ENCODE measurements at places on chromosomes 5 and 9.

DNA sequence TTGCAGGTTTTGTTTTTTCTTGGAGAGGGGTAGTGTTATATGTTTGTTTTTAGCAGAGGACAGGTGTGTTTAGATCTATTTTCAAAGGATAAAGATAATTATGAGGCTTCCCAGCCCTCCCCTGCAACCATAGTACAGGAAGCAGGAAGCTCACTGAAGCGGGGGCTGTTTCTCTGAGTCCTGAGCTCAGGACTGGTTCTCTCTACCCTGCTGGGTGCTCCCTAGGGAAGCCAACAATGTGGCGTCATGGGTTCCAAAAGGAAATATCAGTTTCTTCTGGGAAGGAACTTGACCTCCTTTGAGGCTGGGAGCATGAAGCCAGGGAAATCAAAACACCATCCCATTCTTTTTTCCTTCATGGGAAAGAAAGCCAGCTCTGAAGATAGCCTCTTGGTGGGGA is 62.2 kb downstream of the RAD23B start:
- no peak for DNase-seq

DNA sequence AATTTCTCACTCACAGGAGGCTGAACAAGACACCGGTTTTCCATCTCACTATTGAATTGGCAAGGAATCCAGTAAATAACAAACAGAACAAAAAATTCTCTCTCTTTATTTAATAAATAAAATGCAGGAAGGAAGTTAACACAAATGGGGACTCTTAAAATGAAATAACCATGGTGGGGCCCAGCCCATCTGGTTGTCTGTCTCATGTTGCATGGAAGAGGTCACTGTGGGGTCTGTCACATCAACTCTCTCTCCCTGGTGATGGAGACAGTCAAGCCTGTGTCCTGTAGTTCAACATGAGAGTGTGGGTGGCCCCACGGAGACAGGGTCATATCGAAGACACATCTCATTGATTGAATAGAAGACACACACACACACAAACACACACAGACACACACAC is 297.7 kb downstream of the IRX2 start:
- DNase-seq, result no peak

GRCh38 chr5:119411361-119412278 is 40.7 kb upstream of the HSD17B4 start:
- DNase-seq, result peak; percentile 81

DNA sequence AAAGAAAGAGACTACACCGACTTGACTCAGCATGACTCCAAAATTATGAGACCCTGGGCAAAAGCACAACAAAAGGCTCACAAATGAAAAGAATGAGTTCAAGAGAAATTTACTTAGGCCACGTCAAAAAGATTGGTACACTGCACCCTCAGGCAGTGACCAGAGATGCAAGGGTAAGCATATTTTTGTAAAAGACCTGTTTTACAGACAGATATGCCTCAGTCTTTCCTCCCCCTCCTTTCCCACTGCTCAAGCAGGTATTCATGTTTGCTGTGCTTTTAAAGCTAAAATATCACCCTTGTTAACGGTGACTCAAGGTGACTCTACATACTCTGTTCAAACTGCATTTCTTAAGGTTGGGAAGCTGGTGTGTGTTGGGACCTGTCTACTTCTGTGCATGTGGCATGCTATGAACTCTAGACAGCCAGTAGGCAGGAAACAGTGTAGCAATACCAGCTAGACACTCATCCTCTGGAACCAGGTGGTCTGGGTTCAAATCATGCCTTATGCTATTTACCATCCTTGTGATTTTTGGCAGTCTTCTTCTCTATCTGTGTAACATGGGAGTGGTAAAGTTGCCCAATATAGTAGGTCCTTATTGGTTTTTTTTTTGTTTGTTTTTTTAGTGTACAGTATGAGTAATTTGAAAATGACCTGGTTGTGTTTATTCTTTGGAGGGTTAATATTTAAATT is 98.7 kb downstream of the TLE4 start:
- no peak for DNase-seq

GRCh38 chr9:121499177-121499426 is 542 bp downstream of the GGTA1 start:
- DNase-seq, result no peak

DNA sequence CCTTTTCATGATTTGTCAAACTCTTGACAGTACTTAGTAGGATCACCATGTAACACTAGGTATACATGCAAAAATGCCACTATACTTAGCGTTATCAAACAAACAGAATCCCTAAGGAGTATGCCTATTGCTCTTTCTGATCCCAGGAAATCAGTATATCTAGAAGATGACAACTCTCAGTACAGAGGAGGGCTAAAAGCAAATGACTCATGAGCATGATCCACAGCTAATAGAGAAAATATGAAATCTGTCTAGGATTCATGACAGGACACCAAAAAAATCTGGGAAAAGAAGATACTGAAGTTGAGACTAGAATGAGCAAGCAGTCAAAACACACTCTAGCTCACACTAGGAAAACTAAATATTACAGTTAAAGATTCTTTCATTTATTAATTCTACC is 89.2 kb downstream of the RAPGEF6 start:
- DNase-seq, result no peak

GRCh38 chr5:106324356-106324755 is 1346.4 kb downstream of the EFNA5 start:
- DNase-seq, result no peak

- DNase-seq, result no peak
These were observed 11.9 kb downstream of the ERBIN start for GRCh38 chr5:65938256-65938655.

DNA sequence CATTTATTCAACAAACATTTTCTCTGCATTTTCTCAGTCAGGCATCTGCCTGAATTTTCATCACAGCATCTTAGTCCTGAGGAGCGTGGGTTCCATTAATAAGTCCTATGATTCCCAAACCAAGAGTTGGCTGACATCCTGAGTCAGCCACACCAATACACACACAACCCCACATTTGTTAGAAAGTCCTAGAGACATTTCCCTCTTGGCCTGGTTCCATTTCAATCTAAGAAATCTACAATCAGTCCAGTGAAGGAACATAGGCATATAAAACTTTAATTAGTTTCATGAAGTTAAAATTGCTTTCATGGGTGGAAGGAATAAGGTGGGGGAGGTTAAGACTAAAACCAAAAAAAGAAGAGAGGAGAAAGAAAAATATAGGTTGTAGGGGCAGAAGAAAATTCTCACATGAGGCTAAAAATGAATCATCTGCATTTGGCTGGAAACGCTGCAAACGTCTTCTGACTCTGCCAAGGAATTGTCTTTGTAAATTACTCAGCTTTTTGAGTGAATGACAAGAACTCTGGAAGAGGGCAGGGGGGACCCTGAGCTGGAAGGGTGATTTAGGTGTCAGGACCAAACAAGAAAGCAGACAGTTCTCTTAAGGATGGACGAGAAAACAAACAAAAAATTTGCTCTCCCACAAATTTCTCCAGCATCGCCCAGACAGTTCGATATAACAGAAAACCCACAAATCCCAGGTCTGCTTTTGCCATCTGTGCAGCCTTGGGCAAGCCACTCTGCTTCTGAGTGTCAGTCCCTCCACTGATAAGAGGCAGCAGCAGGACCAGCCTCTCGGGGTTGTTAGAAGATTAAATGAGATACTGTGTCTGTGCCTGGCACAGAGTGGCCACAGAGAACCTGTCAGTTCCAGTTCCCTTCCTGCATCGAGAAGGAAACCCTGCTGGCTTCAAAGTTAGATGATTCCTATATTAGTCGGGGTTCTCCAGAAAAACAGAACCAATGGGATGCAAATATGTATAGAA is 289.7 kb downstream of the CDK5RAP2 start:
- no peak for DNase-seq

DNA sequence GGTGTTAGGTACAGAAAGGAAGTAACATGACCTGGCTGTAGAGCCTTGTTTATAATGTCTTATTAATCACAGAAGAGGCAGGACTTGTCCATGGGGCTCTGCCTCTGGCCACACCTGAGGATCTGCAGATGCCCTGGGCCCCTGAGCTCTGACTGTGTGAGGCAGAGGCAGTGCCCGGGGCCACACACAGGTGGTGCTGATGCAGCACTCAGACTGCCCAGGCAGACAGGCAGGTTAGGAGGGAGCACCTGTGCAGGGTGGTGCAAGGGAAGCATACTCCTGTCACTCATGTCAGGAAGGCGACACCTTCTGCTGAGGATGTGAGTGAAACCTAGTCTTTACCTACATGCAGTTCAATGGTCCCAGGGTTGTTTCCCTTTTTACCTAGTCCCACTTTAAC is 88.7 kb downstream of the CFAP90 start:
- no peak for DNase-seq

DNA sequence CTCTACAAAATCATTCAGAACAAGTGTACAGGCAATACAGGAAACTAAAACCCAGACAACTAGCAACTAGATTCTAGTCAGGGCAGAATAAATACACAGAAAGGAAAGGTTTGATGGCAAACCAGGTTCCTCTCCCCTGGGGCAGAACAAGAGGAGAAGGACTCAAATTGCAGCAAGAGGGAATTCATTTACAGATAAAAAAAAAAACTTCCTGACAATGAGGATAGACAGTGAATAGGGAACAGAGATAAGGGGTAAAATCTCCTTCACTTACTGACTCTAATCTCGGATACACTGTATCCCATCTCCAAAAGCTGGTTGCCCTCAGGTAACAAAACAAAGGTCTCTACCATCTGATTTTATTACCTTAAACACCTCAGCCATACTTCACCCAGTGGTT is 244.0 kb downstream of the SEC61B start:
- no peak for DNase-seq

DNA sequence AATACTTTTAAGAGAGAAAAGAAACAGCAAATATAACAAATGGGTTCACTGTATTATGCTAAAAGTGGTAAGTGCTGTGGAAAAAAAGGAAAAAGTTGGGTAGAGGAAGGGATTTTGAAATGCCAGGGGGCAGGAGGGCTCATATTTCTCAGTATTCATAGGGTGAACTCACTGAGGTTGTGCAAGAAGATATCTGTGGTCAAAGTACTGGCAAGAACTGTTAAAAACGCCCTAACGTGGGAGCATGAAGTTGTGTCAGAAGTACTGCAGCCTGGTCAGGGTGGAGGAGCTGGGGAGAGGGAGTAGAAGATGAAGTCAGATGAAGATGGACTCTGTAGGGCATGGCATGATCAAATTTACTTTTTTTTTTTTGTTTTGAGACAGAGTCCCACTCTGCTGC is 31.2 kb upstream of the SLC28A3 start:
- no peak for DNase-seq

DNA sequence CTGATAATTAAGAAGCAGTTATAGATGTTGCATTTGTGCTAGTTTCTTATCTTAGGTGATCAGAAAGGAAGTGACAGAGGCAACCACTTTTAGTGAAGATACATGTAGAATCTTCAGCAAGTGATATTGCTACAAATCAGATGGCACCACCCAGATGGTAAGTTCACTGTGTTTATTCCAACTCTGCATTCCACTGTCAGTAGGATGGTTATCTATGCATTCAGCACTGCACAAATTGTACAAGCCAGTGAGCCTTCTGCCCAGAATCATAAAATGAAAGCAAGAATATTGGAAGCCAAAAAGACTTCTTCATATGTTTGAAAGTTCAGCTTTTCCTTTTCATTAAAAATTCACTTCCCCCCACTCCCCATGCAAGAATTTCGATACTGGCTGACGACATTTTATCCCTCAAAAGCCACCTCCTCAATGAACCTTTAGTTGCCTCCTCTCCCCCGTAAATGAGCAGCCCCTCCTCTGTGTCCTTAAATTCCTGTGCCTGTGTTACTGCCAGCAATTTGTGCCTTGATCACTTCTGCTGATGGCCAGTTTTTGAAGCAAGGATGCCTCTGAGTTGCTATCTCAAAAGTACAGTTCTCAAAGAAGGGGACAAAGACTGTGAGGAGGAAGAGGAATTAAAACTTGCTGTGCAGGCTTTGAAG is 91.6 kb downstream of the ZSWIM6 start:
- no peak for DNase-seq

- no peak for DNase-seq
These were observed 23.3 kb downstream of the SAR1B start for GRCh38 chr5:134609232-134609851.
